ENCODE measurements at places on chromosomes 3 and 15.

GRCh38 chr15:98648654-98649471 is 524 bp downstream of the IGF1R start:
- peak; percentile 48 for DNase-seq

- DNase-seq = no peak
Measured at GRCh38 chr3:155032918-155033317, 47.2 kb upstream of the MME start.

DNA sequence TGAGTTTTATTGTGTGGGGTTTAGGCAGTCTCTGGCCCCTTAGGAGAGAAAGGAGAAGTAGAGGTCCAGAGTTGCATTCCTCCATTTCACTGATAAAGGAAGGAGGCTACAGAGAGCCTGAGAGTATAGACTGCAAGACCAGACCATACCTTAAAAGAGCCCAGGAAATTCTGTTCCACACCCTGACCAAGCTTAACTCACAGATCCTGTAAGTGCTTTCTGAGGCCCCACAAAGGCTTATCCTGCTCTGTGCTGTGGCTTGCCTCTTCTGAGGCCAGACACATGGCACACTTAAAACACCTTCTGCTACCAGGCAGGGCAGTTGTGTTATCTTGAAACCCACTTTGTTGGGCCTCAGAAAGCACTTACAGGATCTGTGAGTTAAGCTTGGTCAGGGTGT is 39.2 kb upstream of the LEKR1 start:
- no peak for DNase-seq

DNA sequence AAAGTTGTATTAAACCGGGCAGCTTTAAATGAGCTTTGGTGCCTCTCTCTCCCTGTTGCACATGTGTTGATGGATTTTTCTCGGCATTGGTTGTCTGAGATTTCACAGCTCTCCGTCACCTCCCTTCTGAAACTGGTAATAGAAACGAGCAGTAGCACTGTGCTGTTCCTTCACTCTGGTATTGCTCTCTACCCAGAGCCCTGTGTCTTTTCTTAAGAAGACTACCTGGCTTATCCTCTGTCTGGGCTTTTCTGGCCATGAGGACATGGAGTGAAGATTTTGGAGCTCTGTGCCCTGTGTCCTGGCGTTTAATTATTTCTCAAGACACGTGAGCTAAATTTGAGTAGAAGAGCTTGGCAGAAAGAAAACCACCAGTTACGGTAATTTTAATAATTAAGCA is 209.6 kb upstream of the EIF1B start:
- no peak for DNase-seq

GRCh38 chr15:94032571-94032970 is 198.8 kb upstream of the MCTP2 start:
- DNase-seq = no peak

GRCh38 chr15:29913528-29914135 is 91.4 kb upstream of the TJP1 start:
- no peak for DNase-seq

GRCh38 chr3:131705099-131705498 is 202.3 kb upstream of the MRPL3 start:
- no peak for DNase-seq

GRCh38 chr3:49840388-49840787 is 16.0 kb downstream of the TRAIP start:
- DNase-seq = no peak

- DNase-seq = peak; percentile 9
Measured at GRCh38 chr3:7978087-7978422, 523.6 kb upstream of the LMCD1 start.

- no peak for DNase-seq
Measured at GRCh38 chr3:21839592-21839991, 88.6 kb upstream of the ZNF385D start.

DNA sequence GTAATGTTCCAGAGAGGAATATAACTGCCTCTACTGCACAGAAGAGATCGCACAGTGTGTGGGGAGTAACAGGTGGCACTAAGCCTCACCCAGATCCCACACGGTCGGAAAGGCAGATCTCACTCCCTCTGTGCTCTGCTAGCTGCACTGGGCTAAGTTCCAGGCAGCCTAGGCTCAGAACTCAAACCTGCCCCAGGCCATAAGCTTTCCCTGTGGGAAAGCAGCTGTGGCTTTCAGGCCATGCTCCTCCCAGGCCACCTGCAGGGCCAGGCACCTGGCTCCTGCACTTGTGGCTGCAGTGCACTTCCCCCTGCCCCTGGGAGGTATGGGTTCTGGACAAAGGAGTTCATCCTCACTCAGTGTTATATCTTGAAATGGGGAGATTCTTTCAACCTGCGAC is 27.5 kb downstream of the PCCB start:
- DNase-seq = no peak

GRCh38 chr3:138673641-138674530 is 65.3 kb downstream of the FAIM start:
- DNase-seq = no peak

DNA sequence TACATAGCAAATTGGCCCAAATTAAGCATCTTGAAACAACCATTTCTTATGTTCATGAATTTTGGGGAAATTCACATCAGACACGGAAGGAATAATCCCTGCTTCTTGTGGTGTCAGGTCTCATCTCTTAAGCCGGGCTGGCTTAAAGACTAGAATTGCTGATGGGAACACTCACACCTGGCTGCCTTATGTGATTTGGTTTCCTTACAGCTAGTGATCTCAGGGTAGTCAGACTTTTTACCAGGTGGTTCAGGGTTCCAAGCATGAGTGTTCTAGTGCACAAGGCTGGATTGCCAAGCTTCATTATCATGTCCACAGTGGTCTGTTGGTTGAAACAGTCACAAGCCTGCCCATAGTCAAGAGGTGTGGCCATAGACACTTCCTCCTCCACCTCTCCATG is 20.3 kb upstream of the CCNL1 start:
- DNase-seq = no peak

- DNase-seq = no peak
Measured at GRCh38 chr3:112005091-112005672, 6.5 kb downstream of the TAGLN3 start.

DNA sequence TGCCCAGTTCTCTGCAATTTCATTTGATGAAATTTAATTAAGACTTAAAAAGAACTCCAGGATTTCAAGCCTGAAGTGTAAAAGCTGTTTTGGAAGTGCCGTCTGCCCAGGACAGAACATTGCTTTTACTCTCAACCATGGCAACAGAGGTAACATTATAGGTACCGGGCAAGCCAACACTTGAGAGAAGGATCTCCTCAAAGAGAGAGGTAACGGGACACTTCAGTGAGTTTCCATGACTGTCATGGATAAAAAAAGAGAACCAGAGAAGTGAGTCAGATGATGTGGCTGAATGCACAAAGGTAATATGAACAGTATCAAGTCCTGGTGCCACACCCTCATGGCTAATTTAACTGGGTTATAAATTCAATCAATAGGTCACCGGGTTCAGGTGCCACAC is 130.2 kb upstream of the LMOD3 start:
- DNase-seq = no peak

- DNase-seq = no peak
Measured at GRCh38 chr15:69906256-69907185, 191.2 kb downstream of the TLE3 start.

GRCh38 chr3:173404156-173404555 is 6.6 kb downstream of the NLGN1 start:
- DNase-seq = no peak

DNA sequence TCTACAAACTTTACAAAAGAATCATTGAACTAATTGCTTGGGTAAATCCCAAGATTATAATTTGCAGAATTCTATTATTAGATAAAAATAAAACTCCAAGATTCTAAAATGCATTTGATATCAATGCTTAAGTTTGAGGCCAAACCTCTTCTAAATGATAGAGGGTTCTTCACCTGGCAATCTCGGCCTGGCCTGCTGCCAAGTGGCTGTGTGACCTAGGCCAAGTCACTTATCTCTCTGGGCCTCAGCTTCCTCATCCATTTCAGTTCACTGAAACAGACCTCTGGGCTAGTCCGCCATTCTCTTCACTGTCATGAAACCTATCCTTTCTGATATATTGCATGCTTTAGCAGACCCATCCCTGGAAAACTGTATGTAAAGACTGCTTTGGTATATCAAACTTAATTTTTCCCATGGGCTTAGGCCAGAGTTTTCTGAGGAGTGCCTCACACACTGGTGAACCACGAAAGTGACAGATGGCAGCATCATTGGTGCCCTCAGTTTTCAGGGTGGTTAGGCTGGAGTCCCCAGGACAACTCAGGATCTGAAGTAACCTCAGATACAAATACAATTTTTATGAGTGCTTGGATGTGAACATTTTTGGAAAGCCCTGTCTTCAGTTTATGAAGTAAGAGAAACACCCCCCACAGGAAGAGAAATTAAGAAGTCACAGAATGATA is 21.8 kb downstream of the NUDT16 start:
- no peak for DNase-seq

DNA sequence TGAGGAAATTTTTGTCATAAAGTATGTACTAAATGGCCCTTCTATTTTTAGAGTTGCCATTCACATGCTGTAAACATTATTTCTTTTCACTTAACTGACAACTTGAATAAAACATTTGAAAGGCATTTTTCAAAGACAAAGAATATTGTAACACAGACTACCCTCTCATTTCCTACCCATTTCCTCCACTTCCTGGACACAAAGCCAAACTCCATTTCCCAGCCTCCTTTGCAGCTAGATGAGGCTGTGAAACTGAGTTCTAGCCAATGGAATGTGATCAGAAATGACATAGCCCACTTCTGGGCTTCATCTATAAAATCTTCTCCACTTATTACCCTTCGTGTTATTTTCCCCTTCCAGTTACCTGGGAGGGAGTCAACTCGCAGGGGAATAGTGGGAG is 288.9 kb upstream of the DPH6 start:
- no peak for DNase-seq

- DNase-seq = no peak
Measured at GRCh38 chr3:97871801-97872524, 50.2 kb downstream of the CRYBG3 start.

GRCh38 chr15:26665957-26666791 is 106.7 kb downstream of the GABRB3 start:
- DNase-seq = peak; percentile 3

GRCh38 chr3:56593455-56594158 is 36.6 kb downstream of the CCDC66 start:
- DNase-seq = no peak

GRCh38 chr3:32703491-32703972 is 18.5 kb downstream of the CNOT10 start:
- no peak for DNase-seq

DNA sequence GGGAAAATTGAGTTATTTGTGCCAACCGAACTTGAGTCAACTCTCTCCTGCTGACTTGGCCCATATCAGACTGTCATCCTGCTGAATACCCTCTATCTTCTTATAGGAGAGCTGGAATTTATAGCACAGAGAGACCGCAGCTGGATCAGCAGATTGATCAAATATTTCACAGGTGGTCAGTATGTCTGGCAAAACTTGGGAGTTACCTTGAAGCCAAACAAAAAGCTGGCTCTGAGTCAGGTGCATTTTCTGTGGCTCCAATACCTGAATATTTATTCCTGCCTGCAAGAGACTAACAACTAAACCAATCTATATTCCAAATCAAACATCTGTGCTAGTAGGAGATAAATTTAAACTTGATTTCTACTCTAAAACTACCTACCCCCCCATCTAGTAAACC is 752.1 kb upstream of the ALCAM start:
- no peak for DNase-seq

- no peak for DNase-seq
Measured at GRCh38 chr3:193945143-193945542, 190.8 kb upstream of the HES1 start.

DNA sequence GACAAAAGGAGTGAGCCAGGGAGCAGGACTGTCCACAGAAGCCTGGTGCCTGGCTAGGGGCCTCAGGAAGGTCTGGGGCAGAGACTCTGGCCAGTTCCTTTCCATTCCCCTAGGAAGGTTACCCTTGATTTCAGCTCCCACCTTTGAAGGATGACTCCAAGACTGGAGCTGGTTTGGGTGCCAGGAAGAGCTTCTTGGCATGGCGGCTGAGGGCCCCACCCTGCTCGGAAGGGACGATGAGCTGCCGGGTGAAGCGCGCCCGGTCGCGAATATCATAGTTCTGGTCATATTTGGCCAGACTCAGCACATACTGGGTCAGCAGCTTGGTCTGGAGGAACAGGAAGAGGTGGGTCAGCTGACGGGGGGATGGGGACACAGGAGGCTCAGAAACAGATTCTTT is 19.4 kb upstream of the CPEB1 start:
- DNase-seq = no peak

DNA sequence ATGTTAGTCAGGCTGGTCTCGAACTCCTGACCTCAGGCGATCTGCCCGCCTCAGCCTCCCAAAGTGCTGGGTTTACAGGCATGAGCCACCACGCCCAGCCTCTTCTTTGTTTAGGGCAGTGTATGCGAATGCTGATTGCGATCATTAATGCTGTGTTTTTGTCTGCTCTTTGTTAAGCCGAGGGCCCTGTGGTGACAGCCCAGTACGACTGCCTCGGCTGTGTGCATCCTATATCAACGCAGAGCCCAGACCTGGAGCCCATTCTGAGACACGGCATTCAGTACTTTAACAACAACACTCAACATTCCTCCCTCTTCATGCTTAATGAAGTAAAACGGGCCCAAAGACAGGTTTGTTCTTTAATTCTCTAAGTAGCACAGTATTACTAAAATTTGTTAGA is 7.8 kb downstream of the KNG1 start:
- DNase-seq = no peak

DNA sequence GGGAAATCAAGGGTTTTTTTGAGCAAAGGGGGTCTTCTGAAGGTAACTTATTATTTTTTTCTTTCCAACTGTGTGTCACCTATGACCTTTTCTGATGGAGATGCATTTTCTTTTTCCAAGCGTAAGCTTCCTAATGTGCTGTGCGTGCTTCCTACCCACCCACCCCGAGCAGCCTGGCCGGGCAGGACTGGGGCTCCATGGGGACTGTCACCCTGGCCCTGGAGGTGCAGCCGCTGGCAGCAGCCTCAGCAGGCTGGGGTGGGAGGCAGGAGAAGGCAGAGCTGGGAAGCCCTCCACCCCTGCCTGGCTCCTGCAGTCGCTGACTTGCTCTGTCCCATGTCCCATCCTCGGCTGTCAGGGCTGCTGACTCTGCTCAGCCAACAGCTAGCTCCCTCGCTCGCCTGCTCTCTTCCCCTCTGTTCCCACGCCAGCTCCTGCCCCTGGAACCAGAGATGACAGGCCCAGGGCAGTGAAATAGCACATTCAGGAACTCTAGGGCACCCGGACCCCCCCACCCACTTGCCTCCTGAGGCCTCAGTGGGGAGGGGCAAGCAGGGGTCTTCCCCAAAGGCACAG is 21.4 kb downstream of the IDH2 start:
- DNase-seq = peak; percentile 78

GRCh38 chr3:115099986-115100571 is 47.0 kb downstream of the ZBTB20 start:
- DNase-seq = peak; percentile 29

- DNase-seq = no peak
Measured at GRCh38 chr3:132268956-132269355, 48.3 kb upstream of the ACP3 start.

Measured in upper lobe of left lung (tissue), 6 donors.